ENCODE measurements at places on chromosomes 6 and 20.

DNA sequence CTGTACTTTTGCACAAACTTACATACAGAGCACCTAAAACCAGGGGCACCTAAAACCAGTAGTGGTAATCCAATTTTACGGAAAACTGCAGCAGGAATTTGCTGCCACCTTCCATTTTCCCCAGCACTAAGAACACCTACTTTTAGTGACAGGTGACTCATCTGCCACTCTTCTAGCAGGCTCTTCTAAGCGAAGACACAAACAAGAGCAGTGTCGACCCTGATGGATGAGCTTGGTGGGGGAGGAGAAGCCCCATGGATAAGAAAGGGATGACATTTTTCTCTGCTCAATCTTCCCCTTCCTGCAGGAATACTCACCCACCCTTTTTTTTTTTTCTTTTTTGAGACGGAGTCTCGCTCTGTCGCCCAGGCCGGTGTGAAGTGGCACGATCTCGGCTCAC, 116.9 kb downstream of the GMPR start:
- no peak for DNase-seq

DNA sequence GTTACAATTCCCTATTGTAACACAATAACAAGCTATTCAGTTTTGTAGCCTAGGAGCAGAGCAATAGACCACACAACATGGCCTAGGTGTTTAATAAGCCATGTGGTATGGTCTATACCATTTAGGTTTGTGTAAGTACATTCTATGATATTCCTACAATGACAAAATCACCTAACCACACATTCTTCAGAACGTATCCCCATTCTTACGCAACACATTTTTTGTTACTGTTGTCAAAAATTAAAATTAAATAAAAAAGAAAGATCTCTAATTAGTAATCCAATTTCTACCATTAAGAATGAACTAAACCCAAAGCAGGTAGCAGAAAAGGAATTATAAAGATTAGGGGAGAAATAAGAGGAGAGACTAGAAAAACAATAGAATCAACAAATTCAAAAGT, 44.0 kb downstream of the RANBP9 start:
- no peak for DNase-seq

DNA sequence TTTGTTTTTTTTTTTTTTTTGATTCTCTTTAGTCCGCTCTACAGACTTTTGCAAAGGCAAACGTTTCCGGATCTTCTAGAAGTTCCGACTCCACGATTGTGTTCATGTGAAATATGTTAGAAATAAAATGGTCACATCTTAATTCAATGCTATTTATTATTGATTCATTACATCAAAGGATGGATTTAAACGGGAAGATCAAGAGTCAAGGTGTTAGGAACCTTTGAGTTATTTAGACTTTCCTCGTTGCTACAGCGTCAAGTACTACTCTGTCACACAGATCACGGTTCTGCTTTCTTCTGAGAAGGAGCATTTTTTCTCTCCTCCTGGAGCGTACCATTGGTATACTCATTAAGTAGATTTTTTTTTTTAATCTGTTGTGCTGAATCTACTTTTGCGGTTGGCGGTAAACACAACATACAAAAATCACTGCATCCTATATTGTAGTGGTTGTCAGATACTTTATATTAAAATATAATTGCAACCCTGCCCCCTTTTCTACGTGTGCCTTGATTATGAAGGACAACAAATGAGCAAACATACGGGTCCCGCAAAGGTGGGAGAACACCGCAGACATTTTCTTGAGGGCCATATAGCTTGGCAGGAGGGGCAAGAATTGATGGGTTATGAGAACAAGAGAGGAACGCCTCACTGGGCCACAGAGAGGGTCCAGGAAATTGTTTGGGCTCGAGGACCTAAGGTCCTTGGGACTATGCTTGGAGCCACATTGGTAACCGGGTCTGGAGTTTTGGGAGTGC, 17.5 kb downstream of the HMGN4 start:
- DNase-seq, result peak; percentile 71

DNA sequence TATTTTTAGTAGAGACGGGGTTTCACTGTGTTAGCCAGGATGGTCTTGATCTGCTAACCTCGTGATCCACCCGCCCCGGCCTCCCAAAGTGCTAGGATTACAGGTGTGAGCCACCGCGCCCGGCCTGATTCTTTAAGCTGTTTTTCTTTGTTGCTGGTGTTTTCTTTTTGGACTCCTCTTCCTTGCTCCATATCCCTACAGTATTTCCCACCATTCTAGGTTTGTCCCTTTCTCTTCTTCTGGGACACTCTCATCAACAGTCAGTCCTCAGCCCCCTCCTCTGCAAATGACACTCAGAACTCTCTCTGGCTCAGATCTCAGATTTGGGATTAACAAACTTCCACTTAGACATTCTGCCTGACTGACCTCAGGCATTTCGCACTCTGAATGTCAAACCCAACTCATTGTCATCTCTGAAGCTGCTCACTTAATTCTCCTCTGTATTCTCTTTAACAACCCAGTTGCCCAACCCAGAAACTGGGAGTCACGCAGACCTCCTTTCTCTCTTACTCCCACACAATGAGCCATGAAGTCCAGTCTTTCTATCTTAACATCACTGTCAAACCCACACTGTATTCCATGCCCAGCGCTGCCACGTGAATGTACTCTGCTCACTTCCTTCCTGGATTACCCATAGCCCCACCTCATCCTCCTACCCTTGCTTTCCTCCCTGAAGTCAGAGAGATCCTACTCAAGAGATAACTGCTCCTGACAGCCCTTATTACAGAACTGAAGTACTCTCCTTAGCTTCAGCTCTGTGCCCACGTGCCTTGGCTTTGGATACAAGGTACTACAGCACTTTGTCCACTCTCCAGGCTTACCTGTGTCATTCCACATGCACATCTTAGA, 2.6 kb downstream of the MPIG6B start:
- no peak for DNase-seq

DNA sequence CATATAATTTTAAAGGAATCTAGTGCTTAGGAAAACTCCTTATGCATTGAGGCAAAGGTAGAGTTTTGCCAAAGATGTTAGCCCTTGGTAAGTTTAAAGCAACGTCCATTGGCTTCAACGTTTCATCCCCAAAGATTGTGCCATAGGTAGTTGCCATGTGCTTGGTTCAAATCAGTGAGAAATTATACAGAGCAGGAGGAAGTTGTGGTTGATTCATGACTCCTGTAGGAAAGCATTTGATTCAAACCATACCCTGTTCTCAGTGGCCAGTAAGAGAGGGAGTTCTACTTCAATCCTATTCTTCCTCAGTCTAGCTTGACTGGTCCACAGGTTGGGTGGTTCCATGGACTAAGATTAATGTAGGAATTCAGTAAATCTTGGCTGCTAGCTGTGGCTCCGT, 535.6 kb downstream of the QKI start:
- DNase-seq, result no peak

GRCh38 chr6:11644071-11644470, 106.5 kb downstream of the TMEM170B start:
- no peak for DNase-seq

DNA sequence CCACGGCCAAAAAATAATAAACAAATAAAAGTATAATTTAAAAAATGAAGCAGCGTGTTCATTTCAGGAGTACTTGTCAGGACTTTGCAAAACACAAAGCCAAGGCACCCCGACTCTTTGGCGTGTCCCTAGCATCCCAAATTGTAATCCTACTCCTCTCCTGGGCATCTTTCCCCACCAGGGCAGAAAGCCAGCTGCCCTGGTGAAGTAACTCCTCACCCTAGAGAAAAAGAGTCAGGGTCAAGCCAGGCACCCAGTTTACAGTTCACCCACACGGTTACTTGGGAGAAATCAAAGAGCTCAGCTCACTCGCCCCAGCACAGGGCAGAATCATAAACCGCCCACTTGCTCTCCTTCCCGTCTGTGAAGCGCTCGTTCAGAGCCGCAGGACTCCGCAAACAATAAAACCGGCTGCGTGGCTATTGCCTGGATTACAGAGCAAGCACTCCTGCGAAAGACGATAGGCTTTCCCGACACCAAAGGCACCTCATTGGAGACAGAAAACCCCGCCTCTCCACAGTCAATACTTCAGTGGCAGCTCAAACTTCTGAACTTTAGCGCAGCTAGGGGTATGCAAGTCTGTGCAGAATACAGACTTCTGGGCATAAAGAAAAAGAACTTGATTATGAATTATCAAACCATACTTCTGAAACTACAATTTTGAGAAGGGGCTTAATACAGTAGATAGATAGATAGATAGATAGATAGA, 73.0 kb upstream of the NHSL1 start:
- DNase-seq, result no peak

- DNase-seq, result no peak
Measured at GRCh38 chr20:21017528-21018085, 88.6 kb downstream of the LINC00237 start.

GRCh38 chr20:24148372-24148771, 159.8 kb upstream of the GGTLC1 start:
- no peak for DNase-seq

GRCh38 chr6:18527836-18528743, 140.9 kb downstream of the RNF144B start:
- DNase-seq, result no peak

DNA sequence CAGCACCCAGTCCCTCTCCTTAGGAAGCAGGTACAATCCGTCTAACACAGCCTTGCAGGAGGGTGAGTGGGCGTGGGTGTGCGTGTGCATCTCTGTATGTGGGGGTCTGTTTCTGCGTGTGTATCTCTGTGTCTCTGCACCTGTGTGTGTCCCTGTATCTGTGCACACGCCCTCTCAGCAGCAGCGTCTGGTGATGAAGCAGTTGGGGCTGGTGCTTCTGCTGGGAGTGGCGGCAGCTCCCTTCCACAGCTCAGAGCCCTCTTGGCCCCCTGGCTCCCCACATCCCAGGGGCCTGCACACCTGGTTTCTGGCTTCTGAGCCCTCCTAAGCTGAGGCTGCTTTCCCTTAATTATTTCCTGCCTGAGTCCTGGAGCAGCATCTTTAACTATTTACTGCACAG, 49.5 kb upstream of the CCDC167 start:
- no peak for DNase-seq

- DNase-seq, result no peak
Measured at GRCh38 chr6:113364766-113365165, 492.4 kb upstream of the MARCKS start.

GRCh38 chr6:16592223-16592911, 168.9 kb downstream of the ATXN1 start:
- DNase-seq, result no peak

GRCh38 chr6:45002390-45003105, 325.6 kb upstream of the RUNX2 start:
- DNase-seq, result no peak

DNA sequence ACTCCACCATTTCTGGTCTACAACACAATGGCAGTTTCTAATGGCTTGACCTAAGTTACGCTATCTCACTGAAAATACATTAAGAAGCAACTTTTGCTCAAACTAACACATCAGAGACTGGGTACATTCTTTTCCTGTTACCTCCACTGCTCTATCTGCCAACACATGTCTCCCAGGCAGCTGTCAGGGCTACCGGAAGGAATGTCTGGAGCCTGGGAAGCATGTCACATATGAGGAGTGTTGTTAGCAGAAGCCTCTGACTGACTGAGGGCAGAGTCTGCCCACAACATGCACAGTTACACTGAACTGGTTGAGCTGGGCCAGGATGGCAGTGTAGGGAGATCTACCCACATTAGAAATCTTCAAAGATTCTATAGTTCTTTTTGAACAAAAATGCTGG, 264.5 kb downstream of the KIF16B start:
- no peak for DNase-seq

DNA sequence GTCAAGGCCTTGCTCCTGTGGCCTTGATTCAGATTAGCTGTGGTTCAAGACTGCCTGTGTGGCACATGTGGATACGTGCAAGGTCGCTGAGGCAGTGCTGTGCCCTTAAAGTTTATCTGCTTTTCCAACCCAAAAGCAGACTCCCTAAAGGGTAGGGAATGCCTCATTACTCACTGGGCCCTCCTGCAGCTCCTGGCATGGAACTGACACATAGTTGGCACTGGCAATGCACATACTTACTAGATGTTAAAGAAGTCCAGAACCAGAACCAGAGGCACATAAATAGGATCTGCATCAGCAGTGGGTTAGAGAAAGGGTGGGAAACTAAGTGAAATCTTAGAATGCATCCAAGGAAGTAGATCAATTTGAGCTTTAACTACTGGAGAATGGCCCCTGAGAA, 90.6 kb upstream of the MLN start:
- DNase-seq, result no peak

- DNase-seq, result no peak
Measured at GRCh38 chr6:84055647-84056046, 22.1 kb downstream of the MRAP2 start.

- no peak for DNase-seq
Measured at GRCh38 chr20:20201639-20202038, 149.3 kb downstream of the CFAP61 start.
